Stimulated activated CD4-positive, alpha-beta T cell treated with anti-CD3 and anti-CD28 coated beads, Interleukin-2, amount 100 ng/mL, for 48 hours (primary cell): ENCODE measurements at places on chromosomes 12 and 14.

- DNase-seq = no peak
Measured at GRCh38 chr14:37034410-37035285, 137.8 kb downstream of the SLC25A21 start.

DNA sequence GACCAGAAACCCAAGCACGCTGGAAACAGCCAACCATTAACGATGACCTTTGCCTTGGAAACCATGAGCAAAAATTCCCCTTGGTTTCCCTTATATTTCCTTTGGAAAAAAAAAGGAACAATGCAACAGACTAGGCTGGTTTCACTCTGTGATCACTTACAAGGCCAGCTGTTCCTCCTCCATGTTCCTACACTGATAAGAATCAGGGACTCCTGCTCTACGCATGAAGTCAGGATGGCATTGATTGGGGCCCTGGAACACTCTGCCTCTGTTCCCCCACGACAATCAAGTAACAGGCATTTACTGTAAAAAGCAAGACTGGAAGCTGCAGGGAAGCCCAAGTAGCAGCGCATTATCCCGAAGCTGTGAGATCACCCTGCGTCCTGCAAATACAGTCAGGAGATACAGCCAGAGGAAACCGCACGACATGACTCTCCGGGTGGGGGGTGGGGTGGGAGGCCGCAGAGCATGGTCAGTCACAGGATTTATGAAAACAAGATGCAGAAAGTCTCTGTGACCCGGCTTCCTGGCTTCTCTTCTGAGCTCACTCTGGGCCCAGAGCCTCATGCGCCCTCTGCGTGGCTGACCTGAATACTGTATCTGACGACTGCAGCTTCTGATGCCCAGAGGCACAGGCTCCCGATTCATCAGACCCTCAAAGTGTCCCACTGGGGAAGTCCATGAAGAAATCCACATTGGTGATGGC lies 31.1 kb downstream of the SSH1 start:
- no peak for DNase-seq

- DNase-seq = no peak
Measured at GRCh38 chr12:94248582-94248981, 100.2 kb downstream of the PLXNC1 start.

- DNase-seq = no peak
Measured at GRCh38 chr12:57940915-57941164, 527 bp upstream of the ATP23 start.

DNA sequence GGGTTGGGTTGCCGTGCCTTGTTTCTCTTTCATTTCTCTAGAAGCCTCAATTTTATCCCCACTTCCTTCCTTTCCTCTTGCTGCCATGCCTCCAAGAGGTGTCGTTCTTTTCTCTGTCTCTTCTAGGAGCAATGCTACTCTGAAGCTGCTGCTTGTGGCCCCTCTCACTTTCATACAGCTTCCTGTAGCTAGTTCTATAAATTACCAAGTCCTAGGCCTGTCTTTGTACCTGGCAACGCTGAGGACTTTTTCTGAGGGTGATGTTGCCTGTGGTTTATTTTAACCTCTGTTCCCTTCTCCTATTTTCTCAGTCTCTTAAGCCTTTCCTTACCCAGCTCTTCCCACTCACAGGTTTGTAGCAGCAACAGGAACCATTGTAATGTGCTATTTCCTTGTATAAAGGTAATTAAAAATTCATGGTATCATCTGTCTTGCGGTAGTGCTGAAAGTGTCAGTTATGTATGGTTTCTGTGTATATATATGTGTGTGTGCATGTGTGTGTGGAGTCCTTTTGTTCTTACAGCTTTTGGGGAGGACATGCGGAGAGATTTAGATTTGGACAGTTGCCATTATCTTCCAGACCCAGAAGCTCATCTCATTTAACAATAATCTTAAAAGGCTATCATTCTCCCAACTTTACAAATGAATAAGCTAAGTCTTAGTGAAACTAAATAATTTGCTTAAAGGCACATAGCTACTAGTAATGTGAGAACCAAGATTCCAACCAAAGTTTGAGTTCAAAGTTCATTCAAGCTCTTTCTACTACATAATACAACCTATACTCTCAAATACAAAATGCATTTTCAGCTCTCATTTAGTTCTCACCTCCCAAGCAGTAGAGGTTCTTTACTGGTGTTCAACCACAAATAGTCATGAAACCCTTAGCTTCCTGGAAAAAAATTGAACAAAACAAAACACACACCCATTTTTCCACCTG lies 43.8 kb downstream of the DDHD1 start:
- DNase-seq = peak; percentile 43

- no peak for DNase-seq
Measured at GRCh38 chr12:123602651-123603195, 824 bp downstream of the DDX55 start.

- no peak for DNase-seq
Measured at GRCh38 chr12:3187846-3188770, 110.9 kb downstream of the TSPAN9 start.

- no peak for DNase-seq
Measured at GRCh38 chr14:89889626-89890025, 64.9 kb downstream of the EFCAB11 start.

GRCh38 chr12:103130564-103130963 lies 173.1 kb downstream of the ASCL1 start:
- no peak for DNase-seq

GRCh38 chr12:65300679-65301349 lies 22.3 kb downstream of the MSRB3 start:
- no peak for DNase-seq

- no peak for DNase-seq
Measured at GRCh38 chr12:53969588-53970259, 3.2 kb upstream of the HOXC11 start.

GRCh38 chr12:121579190-121579791 lies 1.5 kb downstream of the KDM2B start:
- DNase-seq = no peak
